ENCODE measurements at places on chromosomes 6 and 20.

DNA sequence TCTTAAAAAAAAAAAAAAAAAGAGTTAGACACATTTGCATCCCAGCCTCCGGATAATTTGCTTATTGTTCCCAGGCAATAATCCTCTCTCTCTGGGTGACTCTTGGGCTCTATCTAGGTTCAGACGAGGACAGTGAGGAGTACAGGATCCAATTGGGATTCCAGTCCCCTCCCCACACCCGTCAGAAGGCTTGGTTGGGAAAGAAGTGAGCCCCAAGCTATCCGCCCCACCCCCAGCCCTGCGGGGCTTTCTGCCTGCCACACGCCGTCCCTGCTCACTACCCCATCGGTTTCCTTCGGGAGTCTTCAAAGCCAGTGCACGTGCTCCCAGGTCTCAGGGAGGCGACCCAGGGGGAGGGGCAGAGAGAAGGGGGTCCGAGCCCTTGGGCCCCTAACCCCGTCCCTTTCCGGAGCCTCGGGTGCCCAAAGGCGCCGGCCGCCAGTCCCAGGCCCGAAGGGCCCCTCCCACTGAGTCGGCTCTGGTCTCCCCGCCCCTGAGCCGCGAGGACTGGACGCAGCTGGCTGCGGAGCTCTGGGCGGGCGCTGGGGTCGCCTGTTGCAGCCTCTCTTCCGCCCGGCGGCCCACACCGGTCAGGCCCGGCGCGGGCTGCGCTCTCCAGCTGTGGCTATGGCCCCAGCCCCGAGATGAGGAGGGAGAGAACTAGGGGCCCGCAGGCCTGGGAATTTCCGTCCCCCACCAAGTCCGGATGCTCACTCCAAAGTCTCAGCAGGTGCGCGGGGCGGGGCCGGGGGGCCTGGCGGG is 2.5 kb downstream of the MYMX start:
- no peak for DNase-seq

GRCh38 chr6:4364711-4365110 is 229.3 kb upstream of the ECI2 start:
- no peak for DNase-seq

- DNase-seq: no peak
Observed at GRCh38 chr6:34084591-34085290, 61.1 kb downstream of the GRM4 start.

DNA sequence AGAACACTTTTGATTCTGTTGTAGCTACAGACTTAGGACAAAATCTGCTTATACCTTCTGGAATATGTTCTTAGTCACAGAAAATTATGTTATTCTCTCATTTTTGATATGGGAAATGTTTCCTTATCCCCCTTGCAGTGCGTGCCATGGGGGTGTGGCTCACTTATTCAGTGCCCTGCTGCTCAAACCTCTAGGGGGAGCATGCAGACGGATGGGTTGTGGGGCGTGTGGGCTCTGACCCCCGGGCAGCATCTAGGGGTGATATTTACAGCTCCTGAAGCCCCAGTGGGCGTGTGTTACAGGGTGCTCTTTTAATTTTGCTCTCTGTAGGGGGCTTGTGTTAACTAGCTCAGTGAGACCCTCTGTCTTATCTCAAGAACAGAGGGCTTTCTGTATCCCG is 61.3 kb upstream of the FERMT1 start:
- no peak for DNase-seq

- no peak for DNase-seq
Observed at GRCh38 chr6:160256445-160256844, 2.2 kb downstream of the SLC22A2 start.

- peak; percentile 56 for DNase-seq
Observed at GRCh38 chr20:16801919-16802651, 53.9 kb downstream of the OTOR start.

DNA sequence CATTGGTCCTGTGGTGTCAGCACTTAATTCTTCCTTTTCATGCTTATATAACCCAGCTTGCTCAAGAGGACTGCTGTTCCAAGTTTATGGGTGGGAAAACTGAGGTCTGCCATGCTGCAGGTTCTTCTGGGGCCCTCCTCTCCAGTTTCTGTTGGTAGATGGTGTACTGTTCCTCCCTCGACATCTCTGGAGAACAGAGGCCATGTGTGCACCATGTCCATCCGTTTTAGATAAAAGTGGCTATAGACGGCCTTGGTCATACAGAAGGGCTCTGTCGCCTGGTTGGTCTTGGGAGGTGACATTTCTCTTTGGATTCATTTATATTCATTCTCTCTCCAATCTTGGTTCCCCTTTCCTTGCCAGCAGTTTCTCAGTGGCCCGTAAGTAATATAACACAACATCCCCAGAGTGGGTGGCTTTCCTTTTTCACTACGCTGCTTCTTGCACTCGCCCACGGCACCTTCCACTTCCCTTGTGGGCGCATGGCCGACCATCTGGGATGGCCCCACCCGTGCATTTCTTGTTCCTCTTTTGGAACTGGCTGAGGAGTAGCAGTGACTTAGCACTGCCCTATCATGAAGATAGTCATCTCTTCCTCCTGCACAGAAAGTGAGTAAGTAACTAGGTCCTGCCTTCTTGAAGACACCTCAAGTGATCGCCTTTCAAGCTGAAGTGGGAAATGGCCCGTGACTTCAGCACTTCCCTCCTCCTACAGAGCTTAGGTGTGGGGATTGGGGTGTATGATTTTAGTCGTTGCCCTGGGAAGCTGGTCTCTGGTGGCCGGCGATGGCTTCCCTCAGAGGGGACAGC is 94.2 kb downstream of the RREB1 start:
- no peak for DNase-seq

- no peak for DNase-seq
Observed at GRCh38 chr20:60430516-60431001, 472.3 kb downstream of the CDH26 start.

DNA sequence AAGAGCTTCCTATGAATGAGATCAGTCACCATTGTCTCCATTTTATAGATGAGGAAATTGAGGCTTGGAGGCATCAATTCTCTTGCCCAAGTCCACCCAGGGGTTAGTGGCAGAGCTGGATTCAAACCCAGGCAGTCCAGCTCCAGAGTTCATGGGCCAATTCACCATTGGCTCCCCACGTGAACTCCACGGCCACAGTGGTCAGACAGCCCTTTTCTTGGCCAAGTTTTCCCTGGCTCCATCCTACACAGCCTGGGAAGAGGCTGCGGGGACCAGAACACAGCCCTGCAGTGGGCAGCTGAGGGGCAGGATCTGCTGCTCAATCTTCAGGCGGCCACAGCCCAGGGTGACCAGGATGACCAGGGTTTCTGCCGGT is 20.5 kb downstream of the TGM2 start:
- DNase-seq: no peak
